PC-3 (cell line): ENCODE measurements at places on chromosomes 12 and 14. TPM values are rescaled to one million over a fixed set of nuclear protein-coding genes. Genes with fewer than 3 reads are reported as not detected.

The SIX1 gene
- 16.5 and 18.2 TPM in 2 replicates for total RNA-seq

The GLIPR1L2 gene
- total RNA-seq, result not detected in 2 replicates

The RBP5 gene
- not detected in 2 replicates for total RNA-seq

The SLC24A4 gene
- not detected in 2 replicates for total RNA-seq

GRCh38 chr12:728781-729180 lies 23.6 kb upstream of the WNK1 start:
- no peak for DNase-seq

- DNase-seq, result no peak
Observed at GRCh38 chr12:23534196-23534595, 415.3 kb downstream of the SOX5 start.

- no peak for DNase-seq
Observed at GRCh38 chr12:2482938-2483660, 311.7 kb upstream of the FKBP4 start.

GRCh38 chr12:28374556-28374955 lies 184.3 kb downstream of the CCDC91 start:
- DNase-seq, result peak; percentile 23

DNA sequence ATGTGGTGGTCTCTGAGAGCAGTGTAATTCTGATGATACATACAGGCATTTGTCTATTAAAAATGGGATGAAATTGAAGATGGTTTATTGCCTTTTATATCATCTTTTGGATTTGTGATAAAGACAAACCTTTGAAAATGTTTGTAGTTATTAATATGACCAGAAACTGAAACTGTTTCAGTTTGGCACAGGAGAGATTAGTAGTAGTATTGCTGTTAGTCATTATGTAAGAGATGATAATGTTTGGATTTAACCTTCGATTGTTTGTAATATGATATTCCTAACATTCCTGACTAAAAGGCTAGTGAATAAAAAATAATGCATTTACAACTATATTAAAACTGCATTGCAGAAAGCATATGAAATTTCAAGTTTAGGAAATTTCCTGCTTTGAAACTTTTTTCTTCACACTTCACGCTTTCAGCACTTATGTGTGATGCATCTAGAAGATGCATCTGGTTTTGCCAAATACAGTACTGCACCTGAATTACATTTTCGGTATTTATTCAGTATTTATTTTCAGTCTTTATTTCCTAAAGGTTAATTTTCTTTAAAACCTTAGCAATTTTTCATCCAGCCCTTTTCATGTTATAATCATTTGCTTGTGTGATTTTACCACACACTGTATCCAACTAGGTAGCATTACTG lies 25.5 kb downstream of the ADIPOR2 start:
- DNase-seq, result no peak

DNA sequence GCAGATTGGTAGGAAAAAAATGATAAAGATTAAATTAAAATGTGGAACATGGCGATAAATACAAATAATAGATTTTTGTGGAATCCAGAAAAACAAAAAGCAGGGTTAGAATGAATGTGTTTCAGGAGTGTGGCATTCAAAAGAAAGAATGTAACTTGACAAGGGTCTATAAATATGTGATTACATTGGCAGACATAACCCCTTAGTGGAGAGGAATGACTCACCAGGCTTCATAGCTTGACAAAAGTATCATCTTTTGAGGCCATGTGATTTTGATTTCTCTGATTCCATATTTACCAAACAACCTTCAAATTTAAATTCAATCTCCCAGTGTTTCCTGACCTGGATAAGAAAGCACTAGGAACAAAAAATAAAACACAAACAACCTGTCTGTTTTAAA lies 24.4 kb upstream of the MGST1 start:
- DNase-seq, result peak; percentile 64

DNA sequence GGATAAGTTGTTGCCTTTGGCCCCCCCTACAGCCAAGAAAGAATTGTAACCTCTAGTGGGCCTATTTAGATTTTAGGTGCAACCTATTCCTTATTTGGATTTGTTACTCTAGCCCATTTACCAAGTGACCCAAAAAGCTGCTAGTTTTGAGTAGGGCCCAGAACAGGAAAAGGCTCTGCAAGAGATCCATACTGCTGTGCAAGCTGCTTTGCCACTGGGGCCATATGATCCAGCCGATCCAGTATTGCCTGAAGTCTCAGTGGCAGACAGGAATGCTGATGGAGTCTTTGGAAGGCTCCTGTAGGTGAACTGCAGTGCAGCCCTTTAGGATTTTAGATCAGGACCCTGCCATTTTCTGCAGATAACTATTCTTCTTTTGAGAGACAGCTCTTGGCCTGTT lies 12.9 kb upstream of the GTF2A1 start:
- DNase-seq, result no peak

DNA sequence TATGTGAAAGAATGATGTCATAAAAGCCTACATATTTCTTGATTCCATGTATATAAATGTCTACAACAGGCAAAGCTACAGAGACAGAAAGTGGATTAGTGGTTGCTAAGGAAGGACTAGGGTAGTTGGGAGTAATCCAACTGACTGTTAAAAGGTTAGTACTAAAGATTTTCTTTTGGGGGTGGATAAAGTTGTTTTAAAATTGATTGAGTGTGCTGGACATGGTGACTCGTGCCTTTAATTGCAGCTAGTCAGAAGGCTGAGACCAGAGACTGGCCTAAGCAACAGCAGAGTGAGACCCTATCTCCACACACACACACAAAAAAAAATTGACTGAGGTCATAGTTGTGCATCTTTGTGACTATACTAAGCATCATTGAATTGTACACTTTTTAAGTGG lies 234.3 kb downstream of the C12orf50 start:
- no peak for DNase-seq

DNA sequence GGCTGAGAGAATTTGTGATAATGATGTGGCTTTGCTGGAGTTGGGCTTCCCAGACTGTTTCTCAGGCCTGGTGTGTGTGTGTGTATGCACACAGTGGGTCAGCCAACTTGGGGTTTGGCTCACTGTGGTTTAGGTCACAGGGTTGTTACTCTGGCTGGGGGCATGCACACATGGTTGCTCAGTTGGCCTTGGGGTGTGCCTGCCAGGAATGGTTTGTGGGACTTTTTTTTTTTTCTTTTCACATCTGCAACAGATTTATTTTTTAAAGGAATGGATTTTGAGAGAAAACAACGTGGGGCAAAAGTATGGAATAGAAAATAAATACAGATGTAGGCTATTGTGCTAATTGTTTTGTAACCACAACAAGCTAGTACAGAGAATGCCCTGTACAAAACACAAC lies 25.0 kb upstream of the GTF2A1 start:
- no peak for DNase-seq
